ENCODE measurements at places on chromosomes 3 and 15.

- DNase-seq = no peak
Observed at GRCh38 chr3:172201870-172202236, 162.5 kb downstream of the FNDC3B start.

GRCh38 chr15:45023659-45024225 is 747 bp downstream of the SORD start:
- no peak for DNase-seq

- DNase-seq = no peak
Observed at GRCh38 chr3:156554515-156554841, 439 bp downstream of the SSR3 start.

- no peak for DNase-seq
Observed at GRCh38 chr3:10907262-10907661, 85.3 kb upstream of the SLC6A1 start.

GRCh38 chr15:94412979-94413746 is 181.8 kb downstream of the MCTP2 start:
- no peak for DNase-seq

GRCh38 chr3:166799-167198 is 29.8 kb upstream of the CHL1 start:
- no peak for DNase-seq

DNA sequence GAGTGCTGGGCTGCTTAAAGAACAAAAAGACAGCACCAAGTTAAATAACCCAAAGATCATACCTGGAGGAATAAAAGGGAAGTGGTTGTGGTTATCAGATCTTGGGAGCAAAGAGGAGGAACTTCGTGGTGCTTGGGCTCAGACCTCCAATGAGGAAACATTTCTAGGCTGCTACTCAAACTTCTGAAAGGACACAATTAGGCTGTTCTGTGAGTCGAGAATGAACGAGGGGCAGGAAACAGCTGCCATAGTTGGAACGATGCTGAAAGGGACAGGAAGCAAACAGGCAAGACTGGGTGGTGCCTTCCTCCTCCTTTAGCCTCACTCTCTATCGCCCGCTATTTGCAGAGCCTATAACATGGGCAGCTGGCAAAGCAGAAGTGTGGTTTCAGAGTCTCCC is 276.3 kb upstream of the ARRDC4 start:
- DNase-seq = no peak

- DNase-seq = no peak
Observed at GRCh38 chr3:50290161-50290641, 2.0 kb downstream of the IFRD2 start.

DNA sequence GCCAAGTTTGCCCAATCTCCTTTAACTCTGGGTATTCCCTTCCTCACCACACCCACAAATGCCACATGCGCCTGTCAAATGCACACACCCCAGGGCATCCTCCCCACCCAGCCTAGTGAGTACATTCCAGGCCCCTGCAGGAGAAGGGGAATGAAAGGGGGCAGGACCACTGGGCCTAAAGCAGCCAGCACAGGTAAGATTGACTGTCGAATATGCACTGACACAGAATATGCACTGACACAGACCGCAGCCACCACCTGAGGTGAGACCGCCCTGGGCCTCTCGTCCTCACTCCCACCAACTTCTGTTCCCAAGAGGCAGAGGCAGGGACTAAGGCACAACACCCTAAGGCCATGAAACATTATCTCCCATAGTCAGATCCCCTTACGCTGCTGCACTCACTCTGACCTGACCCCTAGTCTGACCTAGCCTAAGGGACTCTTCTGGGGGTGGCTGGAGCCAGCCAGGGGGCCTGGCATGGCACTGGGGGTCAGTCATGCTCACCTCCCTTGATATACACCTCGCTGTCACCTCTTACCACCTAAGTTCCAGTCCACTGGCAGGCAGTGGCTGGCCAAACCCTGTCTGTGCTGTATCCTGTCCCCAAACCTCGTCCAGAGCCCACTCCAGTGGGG is 10.8 kb downstream of the AP3B2 start:
- no peak for DNase-seq

DNA sequence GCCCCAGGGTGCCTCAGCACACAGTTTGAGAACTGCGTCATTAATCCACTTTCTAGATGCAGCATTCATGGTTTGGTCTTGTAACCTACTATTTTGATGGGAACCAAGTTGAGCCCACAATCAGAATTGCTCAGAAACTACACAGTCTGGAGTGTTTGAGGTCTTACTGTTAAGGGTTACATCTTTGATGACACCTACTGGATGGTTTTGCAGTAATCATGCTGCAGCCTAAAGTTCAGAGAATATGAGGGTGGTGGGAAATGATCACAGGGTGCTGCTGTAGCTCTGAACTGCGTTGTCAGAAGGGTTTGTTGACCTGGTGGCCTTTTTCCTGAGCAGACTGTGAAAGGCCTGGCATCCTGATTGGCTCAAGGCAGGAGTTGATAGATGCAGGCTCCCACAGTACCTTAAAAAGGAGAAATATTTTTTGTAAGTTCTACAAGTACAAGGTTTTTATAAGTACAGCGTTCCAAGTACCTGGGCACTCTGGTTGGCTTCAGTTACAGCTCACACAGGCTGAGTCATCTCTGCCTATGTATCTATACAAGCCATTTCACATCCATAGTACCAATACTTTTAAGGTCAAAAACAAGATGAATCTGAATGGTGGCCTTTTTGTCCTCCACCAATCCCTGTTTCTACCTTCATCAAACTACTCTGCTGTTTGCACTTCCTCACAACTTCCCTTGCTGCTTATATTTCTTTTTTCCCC is 60.5 kb upstream of the ACKR4 start:
- DNase-seq = no peak
